ENCODE measurements at places on chromosomes 7 and 10. TPM values are rescaled to one million over a fixed set of nuclear protein-coding genes. Genes with fewer than 3 reads are reported as not detected.

DNA sequence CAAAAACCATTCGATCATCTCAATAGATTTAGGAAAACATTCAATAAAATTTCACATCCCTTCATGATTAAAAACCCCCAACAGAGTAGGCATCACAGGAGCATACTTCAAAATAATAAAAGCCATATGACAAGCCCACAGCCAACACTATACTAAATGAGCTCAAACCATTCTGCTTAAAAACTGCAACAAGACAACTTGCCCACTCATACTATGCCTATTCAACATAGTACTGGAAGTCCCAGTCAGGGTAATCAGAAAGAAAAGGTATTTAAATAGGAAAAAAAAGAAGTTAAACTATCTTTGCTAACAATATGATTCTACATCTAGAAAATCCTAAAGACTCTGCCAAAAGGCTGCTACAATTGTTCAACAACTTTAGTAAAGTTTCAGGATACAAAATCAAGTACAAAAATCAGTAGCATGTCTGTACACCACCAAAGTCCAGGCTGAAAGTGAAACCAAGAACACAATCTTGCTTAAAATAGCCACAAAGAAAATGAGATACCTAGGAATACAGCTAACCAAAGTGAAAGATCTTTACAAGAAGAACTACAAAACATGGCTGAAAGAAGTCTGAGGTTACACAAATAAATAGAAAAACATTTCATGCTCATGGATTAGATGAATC lies 882.6 kb downstream of the GRM8 start:
- no peak for DNase-seq

PAPOLB gene
- not detected for total RNA-seq

WASHC2A gene
- total RNA-seq: 12.5 TPM

GRCh38 chr10:88899886-88900285 lies 19.8 kb downstream of the STAMBPL1 start:
- no peak for DNase-seq

RELN gene
- total RNA-seq: not detected

ASAH2 gene
- 0.39 TPM for total RNA-seq

GRCh38 chr7:18206331-18206730 lies 178.7 kb upstream of the PRPS1L1 start:
- no peak for DNase-seq

NKX1-2 gene
- total RNA-seq: not detected

RHOBTB1 gene
- total RNA-seq: 12.4 TPM

DNA sequence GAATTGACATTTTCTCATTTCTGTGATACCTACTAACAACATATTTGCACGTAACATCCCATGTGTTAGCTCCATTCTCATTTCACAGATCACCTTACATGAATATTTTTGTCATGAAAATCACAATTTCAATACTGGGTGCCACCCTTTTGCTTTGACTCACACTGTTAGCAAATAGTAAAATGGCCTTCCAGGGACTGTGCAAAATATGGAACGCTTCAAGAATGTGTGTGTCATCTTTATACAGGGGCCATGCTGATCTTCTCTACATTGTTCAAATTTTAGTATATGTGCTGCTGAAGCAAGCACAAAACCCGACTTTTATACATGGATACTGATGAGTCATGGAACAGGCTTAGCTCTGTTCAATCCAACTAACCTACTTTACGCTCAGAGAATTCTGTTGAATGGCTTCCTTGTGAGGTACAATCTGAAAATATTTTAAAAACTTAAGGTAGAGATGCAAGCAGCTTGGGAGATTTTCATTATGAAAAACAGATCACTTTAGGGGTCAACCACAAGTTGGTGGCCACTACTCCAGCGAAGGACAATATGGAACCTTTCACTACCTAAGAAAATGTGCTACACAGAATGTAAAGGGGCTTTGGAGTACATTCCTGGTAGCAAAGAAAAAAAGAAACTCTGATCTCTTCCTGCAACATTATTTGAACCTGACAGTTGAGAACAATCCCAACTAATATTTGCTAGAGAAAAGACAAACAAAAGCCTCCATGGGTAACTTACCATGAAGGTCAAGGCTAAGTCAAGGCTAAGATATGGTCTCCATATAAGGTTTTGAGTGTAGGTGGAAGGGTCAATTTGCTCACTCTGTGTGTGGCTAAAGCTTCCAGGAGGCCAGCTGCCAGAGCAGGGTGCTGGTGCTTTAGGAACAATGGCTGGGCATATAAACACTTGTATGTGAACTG lies 11.9 kb downstream of the ANKRD26 start:
- no peak for DNase-seq

DNA sequence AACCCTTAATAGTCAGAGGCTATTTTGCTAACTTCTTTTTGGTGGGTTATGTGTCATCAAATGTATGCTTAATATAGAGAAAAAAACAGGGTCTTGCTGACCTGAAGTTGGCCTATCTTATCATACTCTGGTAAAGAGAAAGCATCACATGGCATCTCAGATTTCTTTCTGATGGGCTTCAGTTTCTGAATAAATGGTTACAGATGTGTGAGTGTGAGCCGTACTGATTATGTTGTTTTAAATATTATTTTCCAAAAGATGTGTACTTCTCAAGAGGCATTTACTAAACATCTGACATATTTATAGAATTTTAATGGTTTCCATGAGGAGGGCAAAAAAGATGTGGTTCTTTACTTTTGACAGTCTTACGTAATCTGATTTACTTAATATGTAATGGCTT lies 28.4 kb downstream of the BBS9 start:
- DNase-seq: no peak

DNA sequence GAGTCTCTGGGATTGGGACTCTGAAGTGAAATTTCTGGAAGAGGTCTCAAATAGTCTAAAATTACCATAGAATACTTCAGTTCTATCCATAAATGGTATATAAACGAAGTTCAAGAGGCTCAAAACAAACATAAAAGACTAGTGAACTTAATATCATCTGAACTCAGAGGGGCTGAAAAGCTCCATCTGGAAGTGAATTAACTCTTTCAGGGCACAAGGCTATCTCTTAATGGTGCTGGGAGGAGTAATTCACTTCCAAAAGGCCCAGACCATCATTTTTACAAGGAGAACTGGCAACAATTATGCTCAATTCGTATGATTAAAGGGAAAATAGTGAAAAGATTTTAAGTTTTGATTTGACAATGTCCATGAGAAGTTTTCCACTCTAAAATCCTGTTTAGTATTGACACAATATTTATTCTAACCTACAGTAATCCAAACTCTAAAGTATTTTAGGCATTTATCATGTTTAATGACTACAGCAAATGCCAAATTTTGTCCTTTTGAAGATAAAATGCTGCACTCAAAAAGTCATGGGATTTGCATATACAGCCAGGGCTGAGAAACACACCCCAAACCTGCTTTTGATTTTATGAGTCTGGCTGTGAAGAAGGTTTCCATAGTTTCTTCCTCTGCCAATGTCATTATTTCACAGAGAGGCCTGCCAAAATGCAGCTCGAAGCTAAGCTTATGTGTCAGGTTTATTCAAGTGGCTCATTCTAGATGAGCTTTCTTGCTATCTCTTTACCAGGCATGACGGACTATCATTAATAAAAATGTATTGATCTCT lies 143.9 kb downstream of the HIBADH start:
- DNase-seq: no peak

DNA sequence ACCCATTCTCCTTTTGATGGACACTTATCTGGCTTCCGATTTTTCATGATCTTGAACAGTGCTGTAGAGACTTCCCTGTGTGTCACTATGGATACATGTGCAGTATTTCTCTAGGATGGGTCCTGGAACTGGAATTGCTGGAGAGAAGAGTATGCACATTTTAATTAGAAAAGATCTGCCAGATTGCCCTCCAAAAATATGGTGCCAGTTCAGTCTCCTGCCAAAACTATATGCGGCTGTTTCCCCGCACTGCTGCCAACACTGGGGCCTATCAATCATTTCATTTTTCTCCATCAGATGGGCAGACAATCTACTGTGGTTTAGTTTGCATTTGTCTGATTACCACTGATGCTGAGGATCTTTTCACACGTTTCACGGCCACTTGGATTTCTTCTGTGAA lies 105.0 kb downstream of the SH2D4B start:
- DNase-seq: no peak

DNA sequence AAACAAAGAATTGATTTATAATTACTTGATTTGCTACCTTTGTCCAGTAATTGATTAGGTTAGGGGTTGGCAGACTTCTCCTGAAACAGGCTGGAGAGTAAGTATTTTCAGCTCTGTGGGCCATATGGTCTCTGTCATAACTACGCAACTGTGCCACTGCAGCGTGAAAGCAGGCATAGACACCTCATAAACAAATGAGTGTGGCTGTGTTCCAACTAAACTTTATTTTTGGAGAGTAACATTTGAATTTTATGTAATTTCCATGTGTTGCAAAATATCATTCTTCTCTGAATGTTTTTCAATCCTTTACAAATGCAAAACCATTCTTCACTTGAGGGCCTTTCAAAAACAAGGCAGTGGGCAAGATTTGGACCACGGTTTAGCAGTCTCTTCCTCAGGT lies 76.9 kb downstream of the GALNT17 start:
- DNase-seq: no peak

GRCh38 chr7:118949031-118949430 lies 724.5 kb downstream of the ANKRD7 start:
- no peak for DNase-seq

FAM237B gene
- total RNA-seq: not detected

EPHA1 gene
- total RNA-seq: not detected

DNA sequence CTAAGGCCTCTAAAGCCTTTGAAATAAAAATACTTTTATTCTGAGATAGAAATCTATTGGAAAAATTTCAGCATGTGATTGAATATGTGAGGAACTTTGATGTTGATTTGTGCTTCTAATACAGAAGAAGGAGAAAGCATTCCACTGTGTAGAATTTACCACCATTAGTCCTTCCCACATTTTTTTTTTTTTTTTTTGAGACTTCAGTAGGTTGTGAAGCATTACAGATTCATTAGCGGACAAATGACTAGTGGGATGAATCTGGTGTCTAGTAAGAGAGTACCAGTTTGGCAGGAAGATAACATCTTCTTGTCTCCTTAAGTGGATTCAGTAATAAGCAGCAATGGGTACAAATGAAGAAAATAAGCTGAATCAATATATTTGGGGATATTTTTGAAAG lies 95.5 kb downstream of the ANKRD30A start:
- DNase-seq: no peak

GRCh38 chr10:80741278-80741677 lies 203.6 kb downstream of the SH2D4B start:
- DNase-seq: no peak

DNA sequence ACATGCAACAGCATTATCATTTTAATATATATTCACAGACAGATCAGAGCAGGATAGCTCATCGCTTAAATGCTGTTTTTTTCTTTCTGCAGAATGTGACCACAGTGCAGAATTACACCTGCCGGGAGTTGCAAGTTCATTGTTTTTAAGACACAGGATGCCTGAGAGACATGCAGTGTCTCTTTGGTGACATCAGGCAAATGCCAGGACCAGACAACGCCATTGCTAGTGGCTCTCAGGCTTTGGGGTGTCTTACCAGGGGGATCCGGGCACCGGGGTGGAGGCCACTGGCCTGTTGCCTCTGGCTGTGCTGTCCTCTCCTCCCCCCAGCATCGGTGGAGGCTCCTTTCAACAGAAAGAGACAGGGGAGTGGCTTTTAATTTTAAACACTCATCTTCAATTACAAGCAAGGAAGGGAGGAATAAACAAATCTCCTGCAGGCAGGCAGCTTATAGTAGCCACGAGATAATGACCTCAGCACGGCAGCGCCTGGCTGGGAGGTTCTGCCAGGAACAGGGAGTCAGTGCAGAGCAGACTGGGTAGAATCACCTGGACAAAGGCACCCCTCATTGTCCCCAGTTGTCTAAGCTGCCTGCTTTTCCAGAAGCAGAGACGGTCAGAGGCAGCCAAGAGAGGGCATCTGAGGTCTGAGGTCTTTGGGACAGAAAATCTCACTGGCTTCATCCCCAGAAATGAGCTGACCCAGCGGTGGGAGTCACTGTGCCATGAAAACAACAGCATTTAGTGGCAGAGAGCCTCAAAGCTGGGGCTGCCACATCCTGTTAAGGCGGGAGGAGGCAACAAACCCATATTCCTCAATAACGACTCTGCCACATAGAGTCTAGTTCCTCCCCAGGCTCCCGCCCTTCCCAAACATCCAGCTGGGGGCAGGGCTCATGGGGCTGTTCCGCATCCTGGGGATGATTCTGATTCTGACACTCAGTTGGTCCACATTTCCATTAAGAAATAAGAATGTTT lies 148.4 kb downstream of the TCERG1L start:
- no peak for DNase-seq

DNA sequence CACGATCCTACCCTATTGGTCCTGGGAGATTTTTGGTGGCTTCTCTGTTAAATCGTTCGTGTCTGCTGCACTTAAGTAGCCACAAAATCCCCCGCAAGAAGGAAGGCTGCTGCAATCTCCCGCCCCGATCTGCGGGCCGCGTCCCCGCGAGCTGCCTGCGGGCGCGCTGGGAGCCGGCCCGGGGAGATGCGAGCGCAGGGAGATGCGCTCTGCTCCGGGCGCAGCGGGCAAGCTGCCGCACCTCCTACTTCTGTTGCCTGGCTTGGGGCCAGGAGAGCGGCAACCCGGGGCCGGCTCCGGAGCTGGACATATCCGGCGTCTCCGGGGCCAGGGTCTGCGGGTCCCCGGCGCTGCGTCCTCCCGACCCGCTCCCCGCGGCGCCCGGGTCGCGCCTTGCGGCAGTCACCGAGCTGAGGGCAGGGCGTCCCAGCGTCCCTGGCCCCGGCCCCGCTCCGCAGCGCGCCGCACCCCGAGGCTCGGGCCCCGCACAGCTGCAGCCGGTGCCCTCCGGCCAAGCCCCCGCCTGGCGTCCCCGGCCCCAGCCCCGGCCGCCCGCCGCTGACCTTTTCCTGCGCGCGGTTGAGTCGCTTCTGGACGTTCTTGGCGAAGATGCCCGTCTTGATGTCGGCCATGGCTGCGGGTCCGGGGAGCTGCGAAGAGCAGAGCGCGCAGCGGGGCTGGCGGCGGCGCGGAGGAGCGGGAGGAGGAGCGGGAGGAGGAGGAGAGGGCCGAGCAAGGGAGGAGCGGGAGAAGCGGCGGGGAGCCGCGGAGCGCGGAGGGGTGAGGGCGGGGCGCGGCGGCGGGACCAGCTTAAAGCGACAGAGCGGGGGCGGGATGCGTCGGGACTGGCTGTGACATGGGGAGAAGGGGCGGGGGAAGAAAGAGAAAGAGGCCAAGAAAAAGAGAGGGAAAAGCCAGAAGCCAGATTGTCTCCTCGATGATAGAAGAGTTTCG lies at the start of gene AMPH:
Gene AMPH, minus strand, starts transcription at position 654 of the 954 bp plus-strand sequence. Its CDS starts 22 bp downstream, at position 632.
- DNase-seq: peak; percentile 72

ARMC3 gene
- not detected for total RNA-seq

CHN2 gene
- total RNA-seq: 0.20 TPM

- DNase-seq: peak; percentile 12
Observed at GRCh38 chr10:120262857-120263547, 194.0 kb upstream of the PLPP4 start.

DNA sequence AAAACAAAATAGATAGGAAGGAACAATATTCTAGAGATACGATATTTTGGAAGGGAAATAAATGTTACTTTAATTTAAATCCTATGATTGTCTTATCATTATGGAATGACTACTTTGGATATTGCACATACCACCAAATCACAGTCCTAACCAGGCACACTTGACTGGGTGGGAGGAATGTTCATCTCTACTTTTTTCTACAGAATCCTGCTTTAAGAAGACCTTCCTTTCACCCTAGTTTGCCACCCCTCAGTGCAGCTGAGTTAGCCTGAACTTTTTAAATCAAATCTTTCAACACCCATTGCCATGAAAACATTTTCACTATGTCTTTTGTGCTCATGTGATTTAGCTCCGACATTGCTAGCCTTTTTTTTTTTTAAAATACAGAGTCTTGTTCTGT lies 38.1 kb downstream of the RELN start:
- no peak for DNase-seq

FRA10AC1 gene
- 4.9 TPM for total RNA-seq

GRCh38 chr7:110507832-110508231 lies 583.1 kb upstream of the LRRN3 start:
- DNase-seq: no peak
